ENCODE measurements at places on chromosomes 4 and X. TPM values are rescaled to one million over a fixed set of nuclear protein-coding genes. Genes with fewer than 3 reads are reported as not detected.

Gene FRMPD4
- total RNA-seq = not detected

Gene PPP2R2C
- total RNA-seq = 0.65 TPM

Gene GLRA2
- not detected for total RNA-seq

Gene ATOH1
- not detected for total RNA-seq

Gene FRMD7
- total RNA-seq = 0.18 TPM

Gene GSX2
- not detected for total RNA-seq

Gene SHOX
- not detected for total RNA-seq

Gene EDA
- total RNA-seq = 4.6 TPM

Gene PLP1
- total RNA-seq = 21.3 TPM

Gene IL1RAPL2
- total RNA-seq = not detected

Gene DUSP21
- total RNA-seq = not detected

Gene CXCL3
- total RNA-seq = 12.1 TPM

Gene ZCCHC4
- 13.5 TPM for total RNA-seq

Gene CFAP47
- 0.09 TPM for total RNA-seq

Gene FAM236B
- not detected for total RNA-seq

Gene CLDN34
- total RNA-seq = not detected

GRCh38 chr4:88881227-88881569 lies 175.8 kb downstream of the FAM13A start:
- no peak for DNase-seq

GRCh38 chrX:120301960-120302359 lies 9.3 kb downstream of the TMEM255A start:
- no peak for DNase-seq

GRCh38 chr4:128220286-128221235 lies 67.1 kb downstream of the PGRMC2 start:
- no peak for DNase-seq

GRCh38 chr4:151045907-151046306 lies 30.8 kb upstream of the LRBA start:
- no peak for DNase-seq

DNA sequence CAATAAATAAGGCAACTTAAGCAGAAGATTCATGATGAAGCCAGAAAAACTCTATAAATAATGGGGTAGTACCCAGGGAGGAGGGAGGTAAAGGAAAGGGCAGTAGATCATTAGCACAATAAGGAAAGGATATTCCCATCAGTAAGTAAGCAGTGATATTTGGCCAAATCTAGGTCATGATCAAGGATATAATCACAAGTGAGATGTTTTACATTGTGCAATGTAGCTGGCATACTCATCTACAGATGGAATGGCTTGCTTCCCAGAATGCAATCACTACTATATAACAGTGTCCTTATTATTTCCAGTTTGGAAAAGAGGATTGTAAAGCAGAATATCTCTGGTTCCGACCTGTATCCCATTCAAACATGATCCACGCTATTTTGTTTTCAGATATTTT lies 483.4 kb downstream of the RPA4 start:
- no peak for DNase-seq

GRCh38 chr4:113382704-113383103 lies 333.3 kb downstream of the ANK2 start:
- no peak for DNase-seq

GRCh38 chr4:126441173-126442035 lies 1126.6 kb downstream of the FAT4 start:
- no peak for DNase-seq

DNA sequence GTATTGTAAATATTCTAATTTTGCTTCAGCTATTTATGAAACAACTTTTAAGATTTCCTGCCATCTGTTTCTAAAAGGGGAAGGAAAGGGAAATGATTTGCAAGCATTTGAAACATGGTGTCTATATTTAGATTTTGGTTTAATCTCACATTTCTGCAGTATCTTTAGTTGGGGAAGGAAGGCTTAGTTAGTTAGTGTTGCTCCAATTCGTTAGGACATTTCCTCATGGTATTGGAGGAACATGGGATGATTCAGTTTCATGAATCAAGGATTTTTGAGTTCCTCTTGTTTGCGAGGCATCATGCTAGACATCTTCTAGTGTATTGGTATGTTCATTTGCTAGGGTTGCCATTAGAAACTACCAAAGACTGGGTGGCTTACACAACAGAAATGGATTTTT lies 20.5 kb upstream of the TMEM192 start:
- no peak for DNase-seq

GRCh38 chr4:162392946-162393345 lies 229.1 kb upstream of the FSTL5 start:
- no peak for DNase-seq

GRCh38 chr4:101288365-101289145 lies 58.8 kb downstream of the PPP3CA start:
- no peak for DNase-seq

DNA sequence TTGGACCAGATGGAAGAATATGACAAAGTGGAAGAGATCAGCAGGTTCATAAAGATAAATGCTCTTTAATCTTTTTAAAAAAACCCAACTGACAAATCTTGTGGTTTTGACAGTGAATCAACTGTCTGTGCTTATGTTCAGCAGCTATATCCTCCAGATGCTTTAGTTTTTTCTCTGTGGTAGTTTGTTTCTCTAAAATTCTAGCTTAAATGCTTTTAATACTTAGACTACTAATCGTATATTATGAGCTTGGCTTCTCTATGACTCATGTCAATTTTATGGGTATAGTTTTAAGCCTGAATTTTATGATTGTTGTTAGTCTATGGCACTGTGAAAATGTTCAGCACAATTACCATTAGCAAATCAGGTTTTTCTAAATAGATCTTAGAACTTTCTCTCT lies 12.9 kb downstream of the HHIP start:
- DNase-seq = no peak

DNA sequence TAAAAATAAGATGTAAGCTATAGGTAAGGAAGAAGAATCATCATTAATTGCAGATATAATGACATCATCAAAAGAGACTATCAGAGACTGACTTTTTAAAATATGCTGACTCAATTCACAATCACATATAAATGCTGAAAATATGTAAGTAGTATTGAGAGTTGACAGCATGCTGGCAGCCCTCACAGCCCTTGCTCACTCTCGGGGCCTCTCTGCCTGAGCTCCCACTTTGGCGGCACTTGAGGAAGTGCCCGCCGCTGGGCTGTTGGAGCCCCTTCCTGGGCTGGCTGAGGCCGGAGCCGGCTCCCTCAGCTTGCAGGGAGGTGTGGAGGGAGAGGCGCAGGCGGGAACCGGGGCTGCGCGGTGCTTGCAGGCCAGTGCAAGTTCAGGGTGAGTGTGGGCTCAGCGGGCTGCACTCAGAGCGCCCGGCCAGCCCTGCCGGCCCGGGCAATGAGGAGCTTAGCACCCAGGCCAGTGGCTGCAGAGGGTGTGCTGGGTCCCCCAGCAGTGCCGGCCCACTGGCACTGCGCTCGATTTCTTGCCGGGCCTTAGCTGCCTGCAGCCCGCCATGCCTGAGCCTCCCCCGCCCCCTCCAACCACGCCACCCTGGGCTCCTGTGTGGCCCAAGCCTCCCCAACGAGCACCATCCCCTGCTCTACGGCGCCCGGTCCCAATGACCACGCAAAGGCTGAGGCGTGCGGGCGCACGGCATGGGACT lies 68.9 kb downstream of the RAB28 start:
- peak; percentile 72 for DNase-seq

DNA sequence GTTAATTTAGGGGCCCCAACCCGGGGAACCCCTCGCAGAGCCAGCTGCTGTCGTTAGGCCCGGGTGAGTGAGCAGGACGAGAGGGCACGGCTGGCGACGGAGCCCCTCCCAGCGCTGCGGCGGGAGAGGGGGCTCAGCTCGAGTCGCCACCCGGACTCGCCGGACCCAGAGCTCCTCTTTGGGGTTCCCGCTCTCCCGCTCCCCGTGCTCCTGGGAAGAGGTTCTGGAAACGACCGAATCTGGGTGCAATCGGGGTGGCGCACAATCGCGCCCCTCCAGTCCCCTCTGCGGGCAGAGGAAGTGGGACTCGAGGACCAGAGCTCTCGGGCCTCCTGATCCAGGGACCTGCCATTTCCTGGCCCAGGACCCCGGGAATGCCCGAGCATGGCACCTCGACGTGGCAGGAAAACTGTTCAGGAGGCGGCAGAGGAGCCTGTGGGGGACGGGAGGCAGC lies 37.3 kb upstream of the ARAF start:
- DNase-seq = peak; percentile 75

DNA sequence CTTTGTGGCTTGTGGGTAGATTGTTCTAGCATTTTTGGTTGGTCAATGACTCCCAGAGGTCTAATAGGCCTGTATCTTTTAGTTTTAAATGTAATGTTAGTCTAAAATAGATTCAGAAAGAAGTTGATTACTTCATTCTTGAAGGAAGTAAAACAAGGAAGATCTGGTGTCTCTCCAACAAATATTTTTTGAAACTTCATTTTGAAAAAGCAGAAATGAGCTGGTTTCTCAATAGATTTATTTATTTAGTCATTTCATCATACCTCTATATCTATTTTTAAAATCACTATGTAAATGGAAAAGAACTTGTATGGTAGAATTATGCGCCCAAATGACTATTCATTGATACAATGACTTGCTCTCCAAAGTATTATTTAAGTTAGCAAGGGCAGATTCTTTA lies 7.2 kb downstream of the HTR2C start:
- DNase-seq = no peak

DNA sequence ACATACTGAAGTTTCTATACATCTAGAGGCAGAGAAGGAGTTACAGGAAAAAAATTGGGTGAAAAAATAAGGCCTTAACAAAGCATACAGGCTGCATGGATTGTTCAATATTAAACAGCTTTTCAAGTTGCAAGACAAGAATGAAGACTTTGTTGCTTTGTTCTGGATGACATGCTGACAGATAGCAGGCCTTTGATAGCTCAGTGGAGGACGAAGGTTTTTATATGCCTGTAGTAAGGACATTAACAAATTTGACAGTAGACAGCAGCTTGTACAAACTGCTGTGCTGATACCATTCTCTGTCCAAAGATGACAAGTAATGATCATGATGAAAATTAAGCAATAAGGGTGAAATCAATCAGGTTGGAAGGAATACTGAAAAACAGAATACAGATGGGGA lies 309.9 kb downstream of the NKX6-1 start:
- no peak for DNase-seq

GRCh38 chrX:40015693-40016092 lies 82.1 kb downstream of the BCOR start:
- no peak for DNase-seq

- no peak for DNase-seq
These were observed 35.9 kb downstream of the SYTL4 start for GRCh38 chrX:100695991-100696390.

GRCh38 chrX:45050558-45050957 lies 150.1 kb downstream of the DIPK2B start:
- DNase-seq = no peak

GRCh38 chrX:118675326-118675965 lies 52.0 kb upstream of the IL13RA1 start:
- no peak for DNase-seq

- DNase-seq = no peak
These were observed 96.3 kb upstream of the ENPP6 start for GRCh38 chr4:184313702-184314659.

DNA sequence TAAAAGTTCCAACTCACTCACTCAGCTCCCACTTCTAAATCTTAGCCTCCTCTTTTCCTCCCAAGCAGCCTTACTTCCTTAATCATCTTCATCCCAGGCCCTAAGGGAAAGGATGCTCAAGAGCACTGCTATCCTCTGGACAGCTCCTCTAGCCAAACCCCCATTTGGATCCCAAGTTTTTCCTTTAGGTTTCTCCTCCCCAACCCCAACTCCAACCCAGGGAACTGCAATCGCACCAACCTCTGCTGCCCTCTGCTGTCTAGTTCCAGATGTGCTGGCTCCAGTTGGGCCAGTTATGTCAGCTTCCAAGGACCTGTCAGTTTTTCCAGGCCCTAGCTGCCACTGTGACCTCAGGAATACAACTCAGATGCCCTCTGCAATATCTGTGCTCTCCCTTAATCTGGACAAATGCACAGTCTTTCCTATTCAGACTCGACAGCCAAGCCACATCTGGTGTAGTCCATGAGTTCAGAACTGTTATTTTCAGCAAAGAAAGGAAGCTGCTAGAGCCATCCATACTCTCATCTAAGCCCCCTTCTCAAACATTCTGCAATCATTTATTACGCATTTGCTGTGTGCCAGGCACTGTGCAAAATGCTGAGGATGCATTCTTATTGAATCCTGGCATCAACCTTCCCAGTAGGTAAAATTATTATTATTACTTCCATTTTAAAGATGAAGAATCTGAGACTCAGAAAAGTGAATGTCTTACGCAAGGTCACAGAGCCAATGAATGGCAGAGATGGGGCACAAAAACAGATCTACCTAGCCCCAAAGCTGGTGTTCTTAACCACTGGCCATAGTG lies 12.3 kb upstream of the XPNPEP2 start:
- peak; percentile 70 for DNase-seq

GRCh38 chrX:54509400-54509799 lies 13.4 kb upstream of the FGD1 start:
- DNase-seq = no peak

DNA sequence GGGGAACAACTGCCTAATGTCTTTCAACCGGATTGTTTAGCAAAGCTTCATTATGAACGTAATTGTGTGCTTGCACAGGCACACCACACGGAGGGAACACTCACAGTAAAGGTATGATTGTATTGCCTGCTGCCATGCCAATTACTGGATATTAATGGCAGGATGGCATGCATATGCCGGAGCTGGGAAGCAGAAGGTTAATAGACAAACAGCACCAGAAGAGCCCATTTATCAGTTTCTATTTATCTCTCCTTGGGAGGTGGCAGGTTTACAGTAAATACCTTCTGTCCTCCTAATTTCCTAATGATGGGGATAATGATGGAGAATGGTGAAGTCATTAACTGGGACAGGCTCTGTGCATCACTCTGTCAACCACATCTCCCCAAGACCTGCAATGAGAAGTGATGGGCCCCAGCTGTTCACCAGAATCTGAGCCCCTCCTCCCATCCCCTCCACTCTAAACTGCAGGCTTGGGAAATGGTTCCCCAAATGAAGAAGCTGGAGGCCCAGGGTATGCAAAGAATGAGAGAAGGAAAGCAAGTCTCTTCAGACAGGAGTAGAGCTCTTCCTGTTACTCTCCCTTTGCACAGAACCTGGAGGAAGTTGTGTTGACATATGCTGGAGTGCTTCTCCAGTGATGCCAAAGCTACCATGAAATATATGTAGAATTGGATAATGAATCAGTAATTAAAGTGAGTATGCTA lies 160.8 kb downstream of the NAA11 start:
- DNase-seq = no peak

- DNase-seq = no peak
These were observed 66.5 kb downstream of the RAP1GDS1 start for GRCh38 chr4:98327694-98328093.

DNA sequence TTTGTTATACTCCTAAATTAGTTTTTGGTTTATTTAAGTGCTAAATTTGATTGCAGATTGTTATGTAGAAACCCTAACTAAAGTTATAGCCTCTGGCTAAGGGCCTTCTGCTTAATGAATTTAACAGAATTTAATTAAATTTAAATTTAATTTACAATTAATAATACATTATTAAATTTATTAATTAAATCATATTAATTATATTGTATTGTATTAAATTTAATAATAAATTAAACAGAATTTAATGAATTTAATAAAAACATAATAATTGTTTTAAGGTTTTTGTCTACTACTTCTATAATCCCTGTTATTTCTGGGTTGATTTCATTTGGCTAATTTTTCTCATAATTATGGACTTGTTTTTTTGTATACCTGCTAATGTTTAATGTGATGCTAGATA lies 141.9 kb upstream of the TECRL start:
- DNase-seq = no peak

GRCh38 chr4:1417522-1418390 lies 11.5 kb upstream of the NKX1-1 start:
- no peak for DNase-seq

All from aorta (tissue), 5 donors.